Aorta (tissue), 5 donors: ENCODE measurements at places on chromosomes 2 and 18.

DNA sequence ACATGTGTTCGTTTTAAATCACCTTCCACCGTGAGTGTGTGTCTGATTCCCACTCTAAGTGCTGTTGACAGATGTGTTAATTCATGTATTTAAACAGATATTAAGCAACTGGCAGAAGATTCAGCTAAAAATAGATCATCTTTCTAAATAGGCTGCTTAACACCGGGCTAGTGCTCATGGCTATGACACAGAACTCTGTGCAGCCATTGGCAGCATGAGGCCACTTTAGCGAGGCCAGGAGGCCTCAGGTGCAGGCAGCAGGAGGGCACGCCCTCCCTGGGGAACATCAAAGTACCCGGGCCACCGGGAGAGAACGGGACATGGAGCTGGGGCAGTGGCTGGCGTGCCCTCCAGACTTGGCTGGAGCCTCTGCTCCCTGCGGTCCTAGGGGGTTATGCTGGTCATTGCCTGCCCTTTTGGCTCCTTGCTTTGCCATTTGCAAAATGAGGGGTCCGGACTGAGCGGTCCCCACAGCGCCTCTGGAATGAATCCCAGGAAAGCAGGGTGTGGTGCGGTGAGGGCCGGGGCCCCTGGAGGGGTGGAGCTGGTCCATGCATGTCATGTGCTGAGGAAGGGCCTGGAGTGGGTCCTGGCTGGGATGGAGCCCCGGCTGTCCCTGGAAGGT is 62.8 kb upstream of the HDAC4 start:
- peak; percentile 51 for DNase-seq

DNA sequence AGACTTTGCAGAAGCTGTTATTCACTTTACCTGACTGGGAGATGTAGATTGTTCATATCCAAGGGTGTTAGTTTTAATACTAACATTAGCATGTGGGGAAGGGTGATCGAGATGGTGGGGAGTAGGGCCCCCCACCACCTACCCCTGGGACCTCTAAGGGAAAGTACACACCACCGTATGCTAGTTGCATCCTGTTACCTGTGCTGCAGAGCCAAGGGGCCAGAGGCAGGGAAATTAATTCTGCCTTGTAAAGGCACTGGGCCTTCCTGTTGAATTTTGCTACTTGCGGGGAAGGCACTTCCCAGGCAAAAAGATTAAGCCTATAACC is 9.0 kb downstream of the STEAP3 start:
- no peak for DNase-seq

DNA sequence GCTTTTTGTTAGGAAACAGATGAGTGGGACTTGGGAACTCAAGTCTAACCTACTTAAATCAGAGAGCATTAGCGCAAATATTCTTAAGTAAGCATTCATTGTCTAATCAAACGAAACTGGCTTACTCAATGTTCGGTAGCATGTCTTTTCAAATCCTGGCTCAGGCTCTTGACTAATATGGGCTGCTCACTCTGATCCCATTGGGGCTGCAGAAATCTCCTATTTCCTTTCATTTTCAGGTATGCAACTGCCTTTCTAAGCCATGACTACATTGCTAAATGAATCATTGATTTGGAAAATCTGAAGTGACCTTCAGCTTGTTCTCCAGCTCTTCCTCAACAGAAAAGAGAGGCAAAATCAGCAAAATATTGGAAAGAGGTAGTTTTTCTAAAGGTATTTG is 2084.4 kb upstream of the PIK3C3 start:
- DNase-seq, result no peak

GRCh38 chr2:228103379-228103778 is 78.1 kb downstream of the SPHKAP start:
- DNase-seq, result no peak

- no peak for DNase-seq
Measured at GRCh38 chr2:79770926-79771325, 258.1 kb downstream of the CTNNA2 start.

DNA sequence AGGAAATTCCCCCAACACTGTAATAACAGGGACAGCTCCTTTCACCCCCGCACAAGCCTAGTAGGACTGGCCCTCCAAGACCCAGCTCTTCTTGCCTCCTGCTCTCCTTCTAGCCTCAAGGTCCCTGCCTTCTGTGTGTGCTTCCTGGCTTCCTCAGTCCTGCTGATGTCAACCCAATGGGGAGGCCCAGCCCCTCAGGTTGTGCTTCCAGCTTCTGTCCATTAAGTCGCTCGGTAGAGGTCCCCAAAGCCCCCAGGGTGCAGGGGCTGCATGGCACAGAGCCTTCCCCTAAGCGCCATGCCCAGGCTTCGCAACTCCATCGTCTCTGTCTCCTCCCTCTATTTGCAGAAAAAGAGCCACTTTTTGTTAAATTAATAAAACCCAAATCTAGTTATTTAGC is 39.0 kb downstream of the BOK start:
- peak; percentile 48 for DNase-seq

DNA sequence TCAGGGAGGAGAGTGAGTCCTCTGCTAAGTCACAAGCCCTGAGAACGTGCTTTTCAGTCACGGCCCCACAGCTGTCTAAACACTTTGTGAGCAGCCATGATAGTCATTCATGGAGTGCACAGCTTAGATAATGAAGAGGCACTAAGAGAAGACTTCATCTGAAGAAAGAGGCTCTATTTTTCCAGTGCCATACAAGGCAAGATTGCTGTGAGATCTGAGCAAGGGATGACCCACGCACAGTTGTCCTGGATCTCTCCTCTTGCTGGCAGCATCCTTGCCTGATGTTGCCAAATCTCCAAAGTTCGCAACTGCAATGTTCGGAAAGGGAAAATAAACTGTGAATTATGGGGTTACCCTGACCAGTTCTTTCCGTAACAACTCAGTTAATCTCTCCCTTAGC is 418.7 kb downstream of the MEIS1 start:
- no peak for DNase-seq

GRCh38 chr2:74739129-74739528 is 85.1 kb downstream of the SEMA4F start:
- no peak for DNase-seq

GRCh38 chr2:74457549-74458131 is 598 bp upstream of the WBP1 start:
- peak; percentile 86 for DNase-seq

DNA sequence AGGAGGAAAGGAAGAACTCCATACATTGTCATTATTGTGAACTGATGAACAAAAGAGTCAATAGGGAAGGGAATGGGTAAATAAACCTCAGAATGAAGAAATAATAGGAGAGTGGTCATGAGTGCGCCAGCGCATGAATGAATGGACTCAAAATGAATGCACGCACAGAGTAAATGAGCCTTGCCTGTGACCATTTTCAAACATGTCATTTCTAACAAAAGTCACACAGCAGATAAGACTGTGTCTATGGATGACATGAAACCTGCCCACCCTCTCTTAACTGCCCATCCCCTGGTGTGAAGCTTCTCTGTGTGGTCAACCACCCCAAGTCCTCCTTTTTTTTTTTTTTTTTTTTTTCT is 121.1 kb upstream of the TEX51 start:
- no peak for DNase-seq

DNA sequence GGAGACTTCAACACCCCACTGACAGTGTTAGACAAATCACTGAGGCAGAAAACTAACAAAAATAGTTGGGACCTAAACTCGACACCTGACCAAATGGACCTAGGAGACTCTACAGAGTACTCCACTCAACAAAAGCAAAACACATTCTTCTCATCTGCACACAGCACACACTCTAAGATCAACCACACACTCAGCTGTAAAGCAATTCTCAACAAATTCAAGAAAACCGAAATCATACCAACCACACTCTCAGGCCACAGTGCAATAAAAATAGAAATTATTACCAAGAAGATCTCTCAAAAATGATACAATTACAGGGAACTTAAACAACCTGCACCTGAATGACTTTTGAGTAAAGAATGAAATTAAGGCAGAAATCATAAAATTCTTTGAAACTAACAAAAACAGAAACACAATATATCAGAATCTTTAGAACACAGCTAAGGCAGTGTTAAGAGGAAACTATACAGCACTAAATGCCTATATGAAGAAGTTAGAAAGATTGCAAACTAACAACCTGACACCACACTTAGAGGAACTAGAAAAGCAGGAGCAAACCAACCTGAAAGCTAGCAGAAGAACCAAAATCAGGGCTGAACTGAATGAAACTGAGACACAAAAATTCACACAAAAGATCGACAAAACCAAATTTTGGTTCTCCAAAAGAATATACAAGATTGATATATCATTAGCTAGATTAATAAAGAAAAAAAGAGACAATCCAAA is 46.3 kb downstream of the RTTN start:
- DNase-seq, result no peak

- DNase-seq, result peak; percentile 93
Measured at GRCh38 chr2:173990970-173991819, 26.0 kb upstream of the SP3 start.
